ENCODE measurements at places on chromosomes 13 and 19. TPM values are rescaled to one million over a fixed set of nuclear protein-coding genes. Genes with fewer than 3 reads are reported as not detected.

- peaks cover 37% of the 10 kb centered on the region for H3K4me1 ChIP-seq
- no peak overlapping the region for H3K4me3 ChIP-seq
- peaks cover 9% of the 10 kb centered on the region for H3K36me3 ChIP-seq
Observed at GRCh38 chr19:4717966-4718701, 5.5 kb downstream of the DPP9 start.

DNA sequence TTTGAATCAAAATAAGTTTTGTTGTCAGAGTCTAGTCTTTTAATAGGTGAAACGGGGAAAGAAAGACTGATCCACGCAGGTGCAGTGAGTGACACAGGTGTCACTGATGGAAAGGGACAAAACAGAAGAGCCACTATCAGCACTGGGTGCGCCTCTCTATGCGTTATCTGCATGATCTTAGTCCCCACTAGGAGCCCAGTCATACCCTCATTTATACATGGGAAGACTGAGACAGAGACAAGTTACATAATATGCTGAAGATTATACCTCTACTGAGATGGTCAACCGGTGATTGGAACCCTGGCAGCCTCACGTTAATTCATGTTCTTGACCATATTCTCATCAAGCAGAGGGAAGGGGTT is 3.4 kb downstream of the LRCH1 start:
- no peaks in the 10 kb centered on the region for H3K27me3 ChIP-seq
- H3K36me3 ChIP-seq = no peaks in the 10 kb centered on the region
- H3K4me3 ChIP-seq = no peak overlapping the region
- H3K27ac ChIP-seq = no peak overlapping the region

GRCh38 chr19:31149441-31149941 is 199.7 kb downstream of the TSHZ3 start:
- no peak overlapping the region for H3K27ac ChIP-seq
- no peaks in the 10 kb centered on the region for H3K4me1 ChIP-seq
- DNase-seq = no peak
- no peaks in the 10 kb centered on the region for H3K36me3 ChIP-seq

- peak overlapping the region; percentile 79 for H3K4me3 ChIP-seq
- peak overlapping the region; percentile 65 for H3K27ac ChIP-seq
- DNase-seq = no peak
- H3K4me1 ChIP-seq = peaks cover 5% of the 10 kb centered on the region
Observed at GRCh38 chr13:76887076-76887563, 915 bp upstream of the KCTD12 start.

GRCh38 chr19:18730885-18731513 is 47.5 kb downstream of the CRTC1 start:
- no peak overlapping the region for H3K4me3 ChIP-seq
- no peak overlapping the region for H3K27ac ChIP-seq
- peaks cover 3% of the 10 kb centered on the region for H3K4me1 ChIP-seq
- H3K27me3 ChIP-seq = no peaks in the 10 kb centered on the region
- H3K36me3 ChIP-seq = no peaks in the 10 kb centered on the region
- DNase-seq = no peak

GRCh38 chr19:17178291-17178690 is 36.9 kb upstream of the USE1 start:
- H3K27ac ChIP-seq = no peak overlapping the region
- H3K27me3 ChIP-seq = no peaks in the 10 kb centered on the region
- no peaks in the 10 kb centered on the region for H3K4me1 ChIP-seq
- H3K36me3 ChIP-seq = peaks cover 3% of the 10 kb centered on the region
- DNase-seq = no peak

DNA sequence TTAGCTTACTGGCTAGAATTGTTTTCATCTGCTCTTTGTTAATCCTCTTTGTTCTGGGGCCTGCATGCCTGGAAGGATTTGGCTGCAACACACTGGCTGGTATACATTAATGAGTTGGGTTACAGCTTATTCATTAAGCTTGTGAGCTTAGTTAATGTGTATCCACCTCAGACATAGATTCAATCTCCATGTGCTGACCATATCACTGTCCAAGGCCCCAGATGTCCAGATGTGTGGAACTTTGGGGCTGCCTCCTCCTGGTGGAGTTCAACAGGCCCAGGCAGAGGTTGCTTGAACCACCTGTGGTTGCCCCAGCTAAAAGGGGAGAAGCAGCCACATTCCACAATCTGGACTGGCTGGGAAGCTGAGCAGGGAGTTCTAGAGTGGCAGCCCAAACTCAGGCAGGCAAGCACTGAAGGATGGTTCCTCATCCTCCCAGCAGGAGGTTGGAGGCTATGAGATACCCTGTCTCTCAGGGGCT is 5.4 kb downstream of the DIAPH3 start:
- no peak for DNase-seq
- no peak overlapping the region for H3K4me3 ChIP-seq
- no peaks in the 10 kb centered on the region for H3K27me3 ChIP-seq
- no peaks in the 10 kb centered on the region for H3K36me3 ChIP-seq
- H3K27ac ChIP-seq = no peak overlapping the region

DNA sequence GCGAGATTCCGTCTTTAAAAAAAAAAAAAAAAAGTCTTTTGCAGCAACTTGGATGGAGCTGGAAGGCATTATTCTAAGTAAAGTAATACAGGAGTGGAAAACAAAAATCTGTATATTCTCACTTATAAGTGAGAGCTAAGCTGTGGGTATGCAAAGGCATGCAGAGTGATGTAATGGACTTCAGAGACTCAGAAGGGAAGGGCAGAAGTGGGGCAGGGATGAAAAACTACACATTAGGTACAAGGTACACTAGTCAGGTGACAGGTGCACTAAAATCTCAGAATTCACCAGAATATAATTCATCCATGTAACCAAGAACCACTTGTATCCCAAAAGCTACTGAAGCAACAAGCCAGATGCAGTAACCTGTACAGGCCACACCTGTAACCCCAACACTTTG is 2.0 kb downstream of the GP6 start:
- no peaks in the 10 kb centered on the region for H3K4me1 ChIP-seq
- H3K27ac ChIP-seq = no peak overlapping the region
- no peaks in the 10 kb centered on the region for H3K36me3 ChIP-seq
- no peak overlapping the region for H3K4me3 ChIP-seq
- no peaks in the 10 kb centered on the region for H3K27me3 ChIP-seq

GRCh38 chr19:29260477-29261317 is 47.7 kb upstream of the UQCRFS1 start:
- peak overlapping the region; percentile 70 for H3K27ac ChIP-seq
- H3K36me3 ChIP-seq = no peaks in the 10 kb centered on the region
- no peak for DNase-seq
- H3K27me3 ChIP-seq = no peaks in the 10 kb centered on the region

GRCh38 chr13:36297366-36298338 is at the start of gene CCDC169:
Gene CCDC169 (minus strand): TSS chr13:36297814. CDS start chr13:36297719, 95 bp downstream.
- peaks cover 7% of the 10 kb centered on the region for H3K36me3 ChIP-seq
- DNase-seq = peak; percentile 80
- no peak within 1 kb of the TSS for H3K27ac ChIP-seq

DNA sequence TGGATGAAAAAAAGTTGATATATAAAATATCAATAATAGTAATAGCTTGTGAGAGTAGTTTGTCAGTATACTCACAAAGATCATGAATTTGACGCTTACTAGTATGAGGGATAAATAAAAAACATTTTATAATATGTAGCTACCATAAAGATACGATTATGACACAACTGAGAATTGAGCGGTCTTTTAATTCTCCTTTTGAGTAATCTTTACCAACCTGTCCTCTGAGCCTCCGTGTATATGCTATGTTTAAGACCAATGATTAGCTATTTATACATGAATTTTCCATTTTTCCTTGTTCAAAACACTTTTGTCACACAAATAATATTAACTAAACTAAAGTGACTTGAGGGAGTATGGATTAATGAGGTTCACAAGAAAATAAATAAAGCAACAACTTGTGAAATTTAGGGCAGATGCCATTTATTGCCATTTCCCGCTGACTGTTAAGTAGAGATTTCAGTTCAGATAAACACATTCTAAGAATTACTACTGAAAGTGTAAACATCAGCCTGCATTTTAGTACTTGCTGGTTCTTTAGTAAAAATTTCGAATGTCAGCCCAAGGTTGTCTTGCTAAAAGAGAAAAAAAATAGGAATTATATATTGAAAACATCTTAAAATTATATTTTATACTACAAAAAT is 6.2 kb upstream of the IRS2 start:
- H3K4me3 ChIP-seq = no peak overlapping the region
- no peak overlapping the region for H3K27ac ChIP-seq
- no peak for DNase-seq
- no peaks in the 10 kb centered on the region for H3K36me3 ChIP-seq
- peaks cover 10% of the 10 kb centered on the region for H3K4me1 ChIP-seq

GRCh38 chr19:19542507-19542906 is 4.4 kb downstream of the CILP2 start:
- no peak overlapping the region for H3K27ac ChIP-seq
- H3K27me3 ChIP-seq = peaks cover 78% of the 10 kb centered on the region
- no peaks in the 10 kb centered on the region for H3K36me3 ChIP-seq
- H3K4me1 ChIP-seq = peaks cover 12% of the 10 kb centered on the region

GRCh38 chr13:25190256-25190655 is 18.2 kb upstream of the AMER2 start:
- H3K36me3 ChIP-seq = no peaks in the 10 kb centered on the region
- H3K4me1 ChIP-seq = no peaks in the 10 kb centered on the region
- no peak for DNase-seq
- H3K27ac ChIP-seq = no peak overlapping the region
- no peak overlapping the region for H3K4me3 ChIP-seq

DNA sequence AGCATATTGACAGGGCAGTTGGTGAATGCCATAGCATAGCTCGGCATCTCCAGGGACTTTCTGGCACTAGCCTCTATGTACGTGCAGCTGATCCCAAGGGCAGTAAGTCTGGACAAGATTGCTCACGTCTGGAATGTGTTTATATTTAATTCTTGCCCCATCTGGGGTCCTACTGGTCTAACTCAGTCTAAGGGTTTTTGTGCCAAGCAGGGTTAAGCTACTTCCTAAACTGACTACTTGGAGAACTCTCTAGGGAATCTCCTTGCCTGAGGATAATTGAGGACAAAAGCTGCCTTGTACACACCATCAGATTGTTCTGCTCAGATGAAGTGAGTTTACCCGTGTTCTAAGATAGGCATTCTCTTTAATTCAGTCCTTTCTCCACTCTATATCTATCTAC is 358.1 kb downstream of the MYO16 start:
- H3K4me1 ChIP-seq = no peaks in the 10 kb centered on the region
- no peaks in the 10 kb centered on the region for H3K27me3 ChIP-seq
- no peak overlapping the region for H3K4me3 ChIP-seq
- no peaks in the 10 kb centered on the region for H3K36me3 ChIP-seq
- DNase-seq = no peak

PPP1R12C gene
- 20.5 TPM for total RNA-seq

AMER2 gene
- 0.04 TPM for total RNA-seq

FFAR1 gene
- total RNA-seq = not detected

CGB1 gene
- not detected for total RNA-seq

RAP2A gene
- total RNA-seq = 25.0 TPM

IGFL3 gene
- total RNA-seq = not detected

CYP2A6 gene
- total RNA-seq = not detected

ATP12A gene
- not detected for total RNA-seq

LILRA6 gene
- 1.4 TPM for total RNA-seq
